CD8-positive, alpha-beta T cell (primary cell): ENCODE measurements at places on chromosomes 16 and 17. TPM values are rescaled to one million over a fixed set of nuclear protein-coding genes. Genes with fewer than 3 reads are reported as not detected.

GRCh38 chr16:84526794-84527531 lies 22.5 kb upstream of the MEAK7 start:
- DNase-seq: no peak

Gene MFAP4
- total RNA-seq: not detected

Gene CISD3
- 3.5 TPM for total RNA-seq

DNA sequence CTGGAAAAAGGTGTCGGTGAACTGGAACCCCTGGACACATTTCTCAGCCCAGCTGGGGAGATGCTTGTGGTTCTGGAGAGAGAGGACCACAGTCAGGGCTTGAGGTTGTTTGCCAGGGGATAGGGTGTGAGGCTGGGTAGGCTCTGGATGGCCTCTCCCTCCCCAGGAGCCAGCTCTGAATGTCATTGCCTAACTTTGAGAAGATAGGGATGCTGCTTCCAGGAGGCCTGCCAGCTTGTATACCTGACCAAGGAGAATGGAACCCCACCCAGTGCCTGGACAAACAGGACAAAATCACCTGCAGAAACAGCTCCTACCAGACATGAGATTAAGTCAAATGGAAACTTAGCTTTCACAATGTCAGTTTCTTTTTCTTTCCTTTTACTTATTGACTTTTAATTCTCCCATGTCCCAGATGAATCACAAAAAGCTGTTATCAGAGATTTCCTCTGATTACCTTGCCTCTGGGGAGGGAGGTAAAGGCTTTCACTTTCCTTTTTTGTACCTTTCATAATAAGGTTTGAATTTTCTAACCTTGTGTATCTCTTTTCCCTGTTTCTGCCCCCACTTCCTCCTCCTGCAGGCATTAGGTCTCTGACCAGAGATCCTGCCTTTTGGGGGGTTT lies 29.8 kb upstream of the PLLP start:
- DNase-seq: no peak

DNA sequence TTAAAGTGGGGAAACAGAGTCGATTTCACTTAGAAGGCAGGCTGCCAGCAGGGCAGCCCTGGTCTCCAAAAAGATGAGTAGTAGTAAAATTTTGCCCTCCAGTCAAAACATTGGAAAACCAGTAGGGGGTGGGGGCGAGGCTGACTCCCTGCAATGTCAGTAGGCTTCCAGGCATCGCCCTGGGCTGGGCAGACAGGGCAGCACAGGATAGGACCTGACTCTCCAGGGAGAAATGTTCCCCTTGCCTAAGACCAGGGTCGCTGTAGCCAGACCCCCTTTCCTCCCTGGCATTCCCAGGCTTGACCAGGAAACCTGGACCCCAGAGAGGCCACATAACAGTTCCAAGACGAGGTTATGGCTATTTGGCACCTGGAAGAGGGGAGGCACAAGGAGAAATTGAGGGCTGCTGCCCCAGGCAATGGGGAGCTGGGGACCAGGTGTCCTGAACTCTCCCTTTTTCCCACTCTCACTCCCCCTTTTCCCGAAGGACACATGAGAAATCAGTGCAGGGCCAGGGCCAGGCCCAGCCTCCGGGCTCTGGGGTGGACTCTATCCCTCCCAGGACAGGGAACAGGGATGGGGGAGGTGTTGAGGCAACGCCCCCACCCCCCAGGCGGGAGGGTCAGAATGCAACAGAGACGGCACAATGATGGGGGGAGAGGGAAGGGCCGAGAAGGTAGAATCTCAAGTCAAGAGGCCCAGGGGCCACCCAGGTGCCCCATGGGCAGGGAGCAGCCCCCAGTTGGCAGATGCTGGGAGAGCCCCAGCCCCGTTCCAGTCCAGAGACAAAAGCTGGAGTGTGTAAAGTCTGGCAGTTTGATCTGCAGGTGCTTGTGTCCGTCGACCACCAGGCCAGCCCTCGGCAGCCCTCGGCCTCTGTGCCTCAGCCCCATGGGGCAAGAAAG lies 4.5 kb upstream of the SAMD14 start:
- no peak for DNase-seq

GRCh38 chr17:3433741-3434140 lies at the start of gene OR1E2:
TSS of gene OR1E2 (minus strand) at chr17:3433841. CDS start at chr17:3433841, 0 bp downstream.
- no peak for DNase-seq

DNA sequence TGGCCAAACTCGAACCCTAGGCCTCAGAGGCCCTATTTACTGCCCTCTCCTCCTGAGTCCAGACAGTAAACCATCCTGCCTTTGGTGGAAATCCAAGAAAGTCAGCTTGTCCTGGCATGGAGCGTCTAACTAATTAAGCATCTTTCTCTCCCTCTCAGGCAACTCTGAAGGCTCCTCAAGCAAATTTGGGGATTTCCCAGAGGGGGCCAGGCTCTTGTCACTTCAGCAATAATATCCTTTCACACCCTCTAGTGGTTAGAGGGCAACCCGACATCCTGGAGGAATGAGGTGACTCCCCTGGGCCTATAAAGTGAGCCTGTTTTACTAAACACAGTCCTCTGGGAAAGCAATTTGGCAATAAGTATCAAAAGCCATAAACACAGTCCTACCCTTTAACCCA lies 60.4 kb downstream of the NOG start:
- DNase-seq: peak; percentile 21

Gene COL1A1
- total RNA-seq: 43.8 TPM

GRCh38 chr16:57132470-57132869 lies 40.1 kb downstream of the CPNE2 start:
- DNase-seq: no peak

DNA sequence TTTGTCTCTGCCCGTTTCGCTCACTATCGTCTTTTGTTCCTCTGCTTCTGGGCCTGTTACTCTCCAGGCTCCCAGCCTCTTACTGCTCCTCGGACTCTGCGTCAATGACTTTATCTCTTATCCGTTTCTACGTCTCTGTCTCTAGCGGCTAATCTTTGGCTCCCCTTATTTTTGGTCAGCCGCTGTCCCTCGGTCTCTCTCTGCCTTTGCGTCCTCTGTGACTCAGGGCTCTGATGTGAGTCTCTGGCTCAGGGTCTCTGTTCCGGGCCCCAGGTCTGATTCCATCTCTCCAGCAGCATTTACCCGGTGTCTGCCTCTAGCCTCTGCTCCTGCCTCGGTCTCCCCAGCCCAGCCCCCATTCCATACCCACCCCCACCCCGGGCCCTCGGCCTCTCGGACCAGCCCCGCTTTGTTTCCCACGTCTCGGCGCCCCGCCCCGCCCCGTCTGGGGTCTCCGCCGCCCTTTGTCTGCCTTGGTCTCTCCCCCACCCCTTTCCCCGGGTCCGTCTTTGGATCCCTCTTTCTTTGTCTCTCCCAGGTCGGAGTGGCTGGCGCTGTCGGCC lies 547 bp upstream of the ZNF48 start:
- no peak for DNase-seq

Gene CCL16
- not detected for total RNA-seq

- DNase-seq: peak; percentile 11
These were observed 1.1 kb downstream of the ZNF423 start for GRCh38 chr16:49854796-49855203.
